Lung microvascular endothelial cell (primary cell): ENCODE measurements at places on chromosomes 12 and 14. TPM values are rescaled to one million over a fixed set of nuclear protein-coding genes. Genes with fewer than 3 reads are reported as not detected.

Gene GLIPR1L1
- total RNA-seq = not detected in 2 replicates

DNA sequence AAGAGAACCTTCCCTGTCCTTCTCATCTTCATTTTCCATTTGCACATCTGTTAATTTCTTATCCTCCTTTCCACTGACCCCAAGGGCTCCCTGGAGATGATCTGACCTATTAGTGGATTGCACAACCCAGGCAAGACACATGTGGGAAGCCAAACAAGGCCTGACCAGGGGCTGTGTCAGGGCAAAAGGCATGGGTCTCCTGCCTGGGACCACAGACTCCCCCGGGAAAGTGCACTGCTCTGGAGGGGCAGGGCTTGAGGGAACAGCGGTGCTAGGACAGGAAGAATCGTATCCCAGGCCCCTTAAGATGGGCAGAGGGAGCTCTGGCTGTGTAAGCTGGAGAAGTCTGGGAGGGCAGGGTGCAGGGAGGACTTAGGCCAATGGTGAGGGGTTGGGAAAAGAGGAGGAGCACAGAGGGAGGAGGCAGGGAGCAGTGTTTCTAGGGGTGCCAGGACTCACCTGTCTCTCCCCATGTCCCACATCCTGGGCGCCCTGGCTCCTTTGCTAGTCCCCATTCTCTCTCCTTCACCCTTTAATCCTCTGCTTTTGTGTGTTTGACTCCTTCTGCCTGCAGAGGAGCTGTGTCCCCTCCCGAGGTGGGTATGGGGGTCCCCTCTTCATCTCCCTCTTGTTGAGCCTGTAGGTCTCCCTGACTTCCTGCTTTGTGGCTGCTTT, 25.3 kb downstream of the PLEKHG3 start:
- no peak for DNase-seq

- peak; percentile 63 for DNase-seq
Observed at GRCh38 chr14:89214221-89214965, 202.6 kb downstream of the FOXN3 start.

Gene HOTAIR
- not detected in 2 replicates for total RNA-seq
